ENCODE measurements at places on chromosomes 11 and 22.

GRCh38 chr11:74220376-74220775, 49.3 kb downstream of the PPME1 start:
- DNase-seq: no peak

DNA sequence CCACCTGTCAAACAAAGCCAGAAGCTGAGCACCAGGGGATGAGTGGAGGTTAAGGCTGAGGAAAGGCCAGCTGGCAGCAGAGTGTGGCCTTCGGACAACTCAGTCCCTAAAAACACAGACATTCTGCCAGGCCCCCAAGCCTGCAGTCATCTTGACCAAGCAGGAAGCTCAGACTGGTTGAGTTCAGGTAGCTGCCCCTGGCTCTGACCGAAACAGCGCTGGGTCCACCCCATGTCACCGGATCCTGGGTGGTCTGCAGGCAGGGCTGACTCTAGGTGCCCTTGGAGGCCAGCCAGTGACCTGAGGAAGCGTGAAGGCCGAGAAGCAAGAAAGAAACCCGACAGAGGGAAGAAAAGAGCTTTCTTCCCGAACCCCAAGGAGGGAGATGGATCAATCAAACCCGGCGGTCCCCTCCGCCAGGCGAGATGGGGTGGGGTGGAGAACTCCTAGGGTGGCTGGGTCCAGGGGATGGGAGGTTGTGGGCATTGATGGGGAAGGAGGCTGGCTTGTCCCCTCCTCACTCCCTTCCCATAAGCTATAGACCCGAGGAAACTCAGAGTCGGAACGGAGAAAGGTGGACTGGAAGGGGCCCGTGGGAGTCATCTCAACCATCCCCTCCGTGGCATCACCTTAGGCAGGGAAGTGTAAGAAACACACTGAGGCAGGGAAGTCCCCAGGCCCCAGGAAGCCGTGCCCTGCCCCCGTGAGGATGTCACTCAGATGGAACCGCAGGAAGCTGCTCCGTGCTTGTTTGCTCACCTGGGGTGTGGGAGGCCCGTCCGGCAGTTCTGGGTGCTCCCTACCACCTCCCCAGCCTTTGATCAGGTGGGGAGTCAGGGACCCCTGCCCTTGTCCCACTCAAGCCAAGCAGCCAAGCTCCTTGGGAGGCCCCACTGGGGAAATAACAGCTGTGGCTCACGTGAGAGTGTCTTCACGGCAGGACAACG, 11.7 kb downstream of the CXCR5 start:
- no peak for DNase-seq

GRCh38 chr11:17528181-17528691, 16.0 kb downstream of the USH1C start:
- DNase-seq: no peak

- peak; percentile 81 for DNase-seq
These were observed 64.9 kb downstream of the NECTIN1 start for GRCh38 chr11:119664063-119664572.

- no peak for DNase-seq
These were observed 15.9 kb downstream of the OR51B4 start for GRCh38 chr11:5285703-5286340.

- DNase-seq: no peak
These were observed 22.3 kb upstream of the CHRM4 start for GRCh38 chr11:46413760-46414465.

DNA sequence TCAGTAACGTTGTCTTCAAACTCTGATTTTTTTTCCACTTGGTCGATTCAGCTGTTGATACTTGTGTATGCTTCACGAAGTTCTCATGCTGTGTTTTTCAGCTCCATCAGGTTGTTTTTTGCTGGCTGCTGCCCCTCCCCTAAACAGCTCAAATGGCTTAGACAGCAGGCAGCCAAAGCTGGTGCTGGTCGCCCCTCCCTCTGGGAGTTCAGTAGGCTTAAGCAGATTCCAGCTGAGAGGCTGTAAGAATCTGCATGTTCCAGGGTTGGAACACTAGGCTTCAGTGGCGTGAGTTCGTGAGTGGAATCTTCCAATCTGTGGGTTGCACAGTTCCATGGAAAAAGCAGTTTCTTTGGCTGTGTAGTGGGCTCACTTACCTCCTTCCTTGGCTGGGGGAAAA, 10.3 kb upstream of the FIBIN start:
- DNase-seq: no peak

GRCh38 chr11:43905813-43906241, 25.2 kb downstream of the ALKBH3 start:
- no peak for DNase-seq

DNA sequence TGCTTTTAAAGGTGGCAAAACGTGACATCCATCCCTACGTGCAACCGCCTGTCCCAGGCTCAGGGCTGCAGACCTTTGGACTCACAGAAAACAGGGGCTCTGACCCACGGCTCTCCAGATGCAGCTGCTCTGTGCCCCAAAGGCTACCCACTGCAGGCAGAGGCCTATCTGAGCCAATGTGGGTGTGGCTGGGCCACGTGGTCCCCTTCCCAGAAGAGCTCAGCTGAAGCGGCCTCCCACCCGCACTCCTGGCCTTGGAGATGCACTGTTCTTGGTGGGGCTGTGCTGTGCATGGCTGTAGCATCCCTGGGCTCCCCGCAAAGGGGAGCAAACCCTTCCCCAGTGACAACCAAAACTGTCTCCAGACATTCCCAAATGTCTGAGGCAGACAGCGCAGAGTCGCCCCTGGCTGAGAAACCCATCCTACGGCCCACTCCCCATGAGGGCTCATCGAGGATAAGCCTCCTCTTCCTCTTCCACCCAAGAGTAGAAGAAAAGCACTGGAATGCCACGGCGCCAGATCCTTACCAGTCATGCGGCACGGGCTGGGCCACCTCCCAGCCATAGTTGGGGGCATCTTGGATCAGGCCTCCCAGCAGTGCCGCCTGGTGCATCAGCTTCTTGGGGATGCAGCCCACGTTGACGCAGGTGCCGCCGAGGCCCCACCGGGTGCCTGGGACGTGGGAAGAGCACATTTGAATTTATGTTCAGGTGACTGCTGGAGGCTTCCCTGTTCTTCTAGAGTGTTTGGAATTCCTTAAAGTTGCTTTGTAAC, 23.1 kb upstream of the COMT start:
- DNase-seq: no peak

DNA sequence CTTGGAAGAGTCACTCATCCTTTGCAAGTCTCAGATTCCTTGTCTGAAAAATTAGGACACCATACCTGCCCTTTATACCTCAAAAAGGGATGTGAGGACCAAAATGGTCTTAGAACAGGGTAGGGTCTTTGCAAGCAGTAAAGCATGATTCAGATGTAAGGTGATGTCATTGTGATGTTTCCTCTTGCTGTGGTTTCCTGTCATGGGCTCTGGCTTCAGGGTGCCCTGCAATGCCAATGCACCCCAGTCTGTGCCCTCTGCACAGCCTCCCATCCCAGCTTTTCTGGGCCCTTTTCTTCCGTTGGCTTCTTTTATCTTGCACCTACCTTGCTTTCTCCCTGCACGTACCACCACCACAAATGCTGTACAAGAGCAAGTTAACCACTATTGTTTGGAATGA, 87.8 kb upstream of the NNMT start:
- no peak for DNase-seq

- no peak for DNase-seq
These were observed 4.5 kb downstream of the IRF7 start for GRCh38 chr11:611001-611996.

- no peak for DNase-seq
These were observed 2.0 kb downstream of the HSCB start for GRCh38 chr22:28743852-28744251.

DNA sequence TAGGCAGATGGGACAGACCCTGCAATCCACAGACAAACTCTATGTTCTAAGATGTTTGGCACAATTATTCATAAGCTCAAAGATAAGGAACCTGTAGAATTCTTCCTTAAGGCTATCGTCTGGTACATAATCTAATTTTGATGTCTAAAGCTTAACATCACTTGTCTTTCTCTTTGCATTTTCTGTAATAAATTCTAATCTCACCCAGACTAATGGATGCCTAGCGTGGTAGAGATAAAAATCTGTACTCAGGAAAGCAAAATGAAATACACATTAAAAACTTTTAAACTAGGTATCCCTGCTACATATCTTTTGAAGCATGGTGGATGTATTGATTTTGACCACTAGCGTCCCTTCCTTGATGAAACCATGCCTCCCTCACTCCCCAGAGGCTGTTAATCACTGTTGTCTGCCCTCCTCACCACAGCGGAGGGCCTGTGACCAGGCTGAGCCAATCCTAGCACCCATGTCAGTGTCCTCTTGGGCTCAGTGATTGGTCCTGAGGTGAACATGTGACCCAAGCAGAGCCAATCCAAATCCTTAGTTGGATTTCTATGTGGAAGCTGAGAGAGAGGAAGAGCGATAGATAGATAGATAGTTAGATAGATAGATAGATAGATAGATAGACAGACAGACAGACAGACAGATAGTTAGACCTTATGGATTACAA, 82.2 kb upstream of the GRK3 start:
- no peak for DNase-seq

DNA sequence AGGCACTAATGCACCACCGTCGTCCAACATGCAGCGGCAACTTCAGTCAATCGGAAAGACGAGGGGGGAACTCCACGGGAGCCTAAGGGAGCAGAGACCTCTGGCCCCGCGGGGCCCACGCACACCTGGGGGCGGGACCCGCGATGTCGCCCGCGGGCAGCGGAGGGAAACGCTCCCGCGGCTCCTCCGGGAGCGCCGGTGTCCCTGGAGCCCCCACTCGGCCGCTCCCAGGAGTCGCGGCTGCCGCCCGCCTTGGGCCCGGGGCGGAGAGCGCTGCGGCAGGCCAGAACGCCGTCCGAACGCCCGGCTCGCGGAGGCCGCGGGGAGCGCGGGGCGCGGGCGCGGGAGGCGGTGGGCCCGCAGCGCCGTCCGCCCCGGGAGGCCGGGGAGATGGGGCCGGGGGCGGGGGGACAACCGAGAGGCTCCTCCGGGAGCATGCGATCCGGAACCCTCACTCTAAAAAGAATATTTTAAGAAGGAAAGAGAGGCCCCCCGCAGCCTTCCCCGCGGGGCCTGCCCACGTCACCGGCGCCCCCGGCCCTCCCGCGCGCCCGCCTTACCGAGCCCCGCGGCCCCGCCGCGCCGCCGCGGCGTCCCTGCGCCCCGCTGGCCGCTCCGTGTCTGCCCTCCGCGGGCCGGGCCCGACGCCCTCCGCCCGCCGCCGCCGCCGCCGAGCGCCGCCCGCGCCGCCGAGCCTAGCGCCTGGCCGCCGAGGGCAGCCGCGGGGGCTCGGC, 86.6 kb upstream of the ARHGAP32 start:
- DNase-seq: no peak

- no peak for DNase-seq
These were observed 1328.9 kb downstream of the BRD1 start for GRCh38 chr22:48498526-48499331.

DNA sequence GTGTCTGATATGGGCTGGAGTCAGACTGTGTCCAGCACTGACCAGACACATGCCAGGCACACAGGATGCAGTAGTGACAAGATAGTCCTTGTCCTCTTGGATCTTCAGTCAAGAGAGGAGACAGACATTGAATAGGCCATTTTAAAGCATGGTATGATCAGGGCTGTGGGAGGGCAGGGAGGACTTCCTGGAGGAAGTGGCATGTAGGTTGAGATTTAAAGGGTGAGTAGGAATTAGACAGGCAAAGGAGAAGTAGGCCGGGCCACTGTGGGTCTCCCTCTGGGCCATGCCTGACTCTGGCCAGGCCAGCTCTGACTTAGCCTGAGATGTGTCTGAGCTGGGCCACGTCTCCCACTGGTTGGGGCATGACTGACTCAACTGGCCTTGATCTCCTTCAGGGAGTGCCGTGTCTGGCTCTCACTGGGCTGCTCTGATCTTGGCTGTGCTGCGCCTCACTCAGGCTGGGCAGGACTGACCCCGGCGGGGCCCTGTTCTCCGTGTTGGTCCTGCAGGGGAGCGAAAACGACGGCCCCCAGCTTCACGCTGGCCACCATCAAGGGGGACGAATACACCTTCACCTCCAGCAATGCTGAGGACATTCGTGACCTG, 71.2 kb downstream of the MYO7A start:
- DNase-seq: no peak

GRCh38 chr11:97815667-97816066, 1205.1 kb upstream of the CNTN5 start:
- DNase-seq: no peak

DNA sequence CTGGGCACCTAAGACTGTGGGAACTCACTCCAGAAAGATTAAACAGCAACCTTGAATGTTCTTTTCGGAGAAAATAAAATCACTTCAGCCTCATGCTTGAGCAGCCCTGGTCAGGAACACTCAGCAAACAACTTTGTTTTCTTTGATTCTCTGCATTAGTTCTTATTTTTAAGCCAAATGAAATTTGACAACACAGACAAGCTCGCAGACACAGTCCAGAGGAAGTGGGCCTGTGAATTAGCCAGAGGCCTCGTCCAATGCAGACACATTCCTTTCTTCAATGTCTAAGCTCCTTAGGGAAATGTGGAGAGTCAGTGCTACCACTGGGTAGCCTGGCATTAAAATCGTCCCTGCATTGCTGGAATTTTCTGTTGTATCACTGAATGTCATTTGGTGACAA, 62.9 kb upstream of the CSNK2A3 start:
- DNase-seq: no peak

- DNase-seq: no peak
These were observed 60.1 kb upstream of the ZC3H12C start for GRCh38 chr11:110032957-110033570.

GRCh38 chr11:80083531-80083951, 642.7 kb upstream of the TENM4 start:
- no peak for DNase-seq

DNA sequence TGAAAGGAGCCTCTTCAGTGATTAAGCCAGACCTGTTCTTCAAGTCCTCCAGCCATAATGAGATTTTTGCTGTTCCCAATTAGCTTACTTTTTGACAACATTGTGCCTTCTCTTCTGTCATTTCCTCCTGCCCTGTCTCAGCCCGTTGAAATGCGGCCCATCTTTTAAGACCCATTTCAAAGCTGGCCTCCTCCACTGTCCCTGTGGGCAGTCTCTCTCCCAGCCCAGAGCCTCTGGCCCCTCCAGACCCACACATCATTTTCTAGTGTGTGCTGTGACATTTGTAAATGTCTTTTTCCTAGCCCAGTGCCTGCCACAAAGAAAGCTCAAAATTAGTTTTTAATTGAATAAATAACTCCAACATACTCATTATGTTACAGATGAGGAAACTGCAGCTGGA, 70.9 kb downstream of the BUD13 start:
- DNase-seq: no peak

- DNase-seq: no peak
These were observed 1.9 kb downstream of the TTC12 start for GRCh38 chr11:113316256-113316655.

DNA sequence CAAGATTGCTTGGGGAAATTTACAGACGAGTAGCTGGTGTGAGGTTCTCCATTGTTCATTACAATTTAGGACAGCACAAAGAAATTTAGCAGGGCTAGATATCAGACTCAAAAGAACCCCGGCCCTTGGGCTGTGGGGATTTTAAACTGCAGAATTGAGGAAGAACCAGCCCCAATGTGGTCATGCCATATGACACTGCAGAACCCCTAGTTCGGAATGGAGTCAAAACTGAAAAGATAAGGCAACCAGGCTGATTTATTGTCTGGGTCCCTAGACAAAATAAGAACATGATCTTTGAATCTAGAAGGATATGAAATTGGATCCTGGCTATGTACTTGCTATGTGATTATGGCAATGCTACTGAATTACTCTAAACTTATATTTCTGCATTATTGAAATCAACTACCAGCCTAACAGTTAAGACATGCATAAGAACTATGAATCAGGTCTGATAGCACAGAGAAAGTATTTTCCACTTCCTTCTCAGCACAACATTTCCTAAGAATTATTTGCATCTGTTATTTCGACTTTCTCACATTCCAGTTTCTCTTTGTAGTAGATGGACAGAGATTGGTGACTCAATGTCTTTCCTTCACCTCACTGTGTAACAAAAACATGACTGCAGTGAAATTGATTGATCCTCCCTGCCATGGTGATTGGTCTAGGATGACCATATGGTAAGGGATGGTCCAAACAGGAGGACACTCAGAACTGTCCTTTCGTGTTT, 13.2 kb downstream of the MMP3 start:
- no peak for DNase-seq
